ENCODE measurements at places on chromosomes 16 and 17.

DNA sequence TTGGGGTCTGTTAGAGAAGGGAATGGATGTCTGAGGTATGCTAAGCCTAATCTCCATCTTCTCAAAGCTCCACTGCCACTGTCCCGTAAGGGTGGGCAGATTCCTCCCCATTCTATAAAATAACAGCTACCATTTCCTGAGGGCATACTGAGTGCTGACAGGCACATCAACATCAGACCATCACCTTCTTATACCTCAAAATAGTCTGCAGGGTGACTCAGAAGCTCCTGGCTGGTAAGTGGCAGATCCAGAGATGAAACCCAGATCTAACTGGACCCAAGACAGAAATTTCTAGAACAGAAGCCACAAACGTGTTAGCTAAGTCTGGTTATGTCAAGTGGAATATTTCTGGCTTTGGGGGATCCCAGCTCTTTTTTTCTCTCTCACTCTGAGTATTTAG, 548.0 kb downstream of the WWOX start:
- no peak for DNase-seq

GRCh38 chr16:86016201-86016965, 117.4 kb downstream of the IRF8 start:
- DNase-seq: peak; percentile 14

GRCh38 chr17:68015081-68015723, 18.9 kb upstream of the C17orf58 start:
- no peak for DNase-seq

- no peak for DNase-seq
Observed at GRCh38 chr17:64074704-64075426, 54.4 kb upstream of the ICAM2 start.

DNA sequence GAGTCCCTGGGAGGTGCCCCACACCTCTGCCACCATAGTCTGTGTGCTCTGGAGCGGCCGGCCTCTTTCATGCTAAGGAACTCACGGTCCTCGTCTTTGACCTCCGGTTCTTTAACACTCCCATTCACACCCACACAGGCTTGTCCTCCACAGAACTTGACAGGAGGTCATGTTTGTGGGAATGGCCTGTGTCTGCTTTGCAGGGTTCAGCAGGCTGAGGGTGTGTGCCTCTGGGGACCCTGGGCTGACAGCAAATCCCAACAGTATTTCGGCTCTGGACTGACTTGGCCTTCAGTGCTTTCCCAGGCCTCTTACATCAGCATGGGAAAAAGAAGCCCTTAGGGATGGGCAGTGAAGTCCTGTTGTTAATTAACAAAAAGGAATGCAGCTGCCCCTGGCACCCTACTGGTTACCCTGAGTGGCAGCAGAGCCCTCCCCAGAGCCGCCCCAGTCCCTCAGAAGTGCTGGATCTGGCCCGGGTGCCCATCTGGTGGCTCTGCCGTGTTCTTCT, 35.4 kb upstream of the ADORA2B start:
- DNase-seq: no peak

DNA sequence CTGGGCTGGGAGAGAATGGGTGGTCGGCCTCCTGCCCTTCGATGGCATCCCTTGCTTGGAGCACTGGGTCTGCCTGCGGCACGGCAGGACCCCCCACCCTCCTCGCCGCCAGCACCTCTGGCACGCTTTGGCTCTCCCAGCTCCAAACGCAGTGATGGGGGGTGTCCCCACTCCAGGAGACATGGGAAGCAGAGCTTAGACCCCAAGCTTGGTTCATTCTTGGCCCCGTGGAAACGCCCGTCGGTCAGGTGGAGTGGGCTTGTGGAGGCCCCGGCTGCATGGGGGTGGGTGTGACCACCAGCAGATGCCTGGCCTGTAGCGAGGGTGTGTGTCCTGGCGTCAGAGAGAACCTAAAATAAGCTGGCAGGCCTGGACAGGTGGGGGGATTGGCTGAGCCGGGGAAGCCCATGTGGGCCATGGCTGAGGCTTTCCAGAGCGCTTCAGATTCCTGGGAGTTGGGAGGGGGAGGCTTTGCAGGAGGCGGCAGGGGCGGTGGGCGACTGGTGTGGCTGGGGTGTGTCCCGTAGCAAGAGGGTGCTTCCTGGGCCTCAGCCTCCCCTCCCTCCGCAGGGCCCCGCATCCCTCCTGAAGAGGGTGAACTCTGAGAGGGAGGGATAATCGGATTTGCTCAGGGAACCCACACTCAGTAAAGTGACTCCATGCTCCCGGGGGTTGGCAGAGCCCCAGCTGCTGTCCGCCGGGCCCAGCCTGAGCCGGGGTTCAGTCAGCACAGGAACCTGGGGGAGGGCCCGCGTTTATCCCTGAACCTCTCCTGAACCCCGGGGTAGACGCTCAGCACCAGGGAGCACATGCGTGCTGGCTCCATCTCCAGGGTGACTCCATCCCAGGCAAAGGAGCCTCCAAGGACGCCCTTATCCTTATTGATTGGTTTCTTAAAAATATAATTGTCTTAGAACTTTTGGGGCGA, 3.4 kb downstream of the CACNA1H start:
- DNase-seq: no peak

DNA sequence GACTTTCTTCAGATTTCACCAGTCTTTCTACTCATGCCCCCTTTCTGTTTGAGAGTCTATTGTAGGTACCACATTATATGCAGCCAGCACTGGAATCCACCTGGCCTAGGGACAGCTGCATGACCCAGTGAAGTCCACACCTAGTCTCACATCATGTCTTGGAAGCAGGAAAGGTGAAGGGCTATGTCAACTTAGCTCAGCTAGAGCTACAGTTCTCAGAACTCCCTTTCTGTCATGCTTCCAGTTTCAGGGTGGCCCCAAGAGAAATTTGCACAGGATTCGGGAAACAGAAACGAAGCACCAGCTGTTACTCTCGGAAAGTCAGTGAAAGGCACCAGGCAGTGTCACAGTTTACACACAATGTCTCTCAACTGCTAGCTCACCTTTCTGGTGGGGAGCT, 51.6 kb upstream of the NLRP1 start:
- DNase-seq: no peak

DNA sequence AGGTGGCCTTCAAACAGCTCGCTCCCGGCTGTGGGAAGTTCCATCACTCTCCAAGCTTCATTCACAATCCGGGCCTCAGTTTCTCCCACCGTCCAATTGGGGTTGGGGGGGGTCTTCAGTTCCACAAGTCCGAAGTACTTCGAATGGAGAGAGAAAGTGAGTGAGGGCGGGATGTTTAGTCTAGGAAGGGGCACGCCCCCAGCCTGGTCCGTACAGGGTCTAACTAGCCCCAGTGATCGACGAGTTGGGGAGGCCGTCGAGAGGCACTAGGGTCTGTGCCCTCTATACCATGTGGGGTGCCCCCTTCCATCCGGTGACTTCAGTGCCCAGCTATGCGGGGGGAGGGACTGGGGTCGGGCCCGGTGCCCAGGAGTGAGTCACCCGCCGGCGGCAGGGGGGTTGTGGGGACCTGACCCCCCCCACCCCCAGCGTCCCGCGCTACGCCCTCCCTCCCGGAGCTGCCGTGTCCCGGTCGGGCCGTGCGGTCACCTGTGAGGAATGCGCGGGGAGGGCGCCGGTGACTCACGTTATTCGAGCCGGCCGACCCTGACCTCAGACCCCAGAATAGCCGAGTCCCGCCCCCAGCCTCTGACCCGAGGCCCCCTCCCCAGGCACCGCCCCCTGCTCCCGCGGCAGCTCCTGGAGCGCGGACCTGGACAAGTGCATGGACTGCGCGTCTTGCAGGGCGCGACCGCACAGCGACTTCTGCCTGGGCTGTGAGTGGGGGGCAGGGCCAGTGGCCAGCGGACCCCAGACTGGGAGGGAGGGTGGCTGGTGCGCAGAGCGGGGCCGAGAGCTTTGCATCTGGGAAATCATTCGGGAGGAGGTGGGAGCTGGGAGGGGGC, 658 bp downstream of the TNFRSF12A start:
- DNase-seq: no peak

DNA sequence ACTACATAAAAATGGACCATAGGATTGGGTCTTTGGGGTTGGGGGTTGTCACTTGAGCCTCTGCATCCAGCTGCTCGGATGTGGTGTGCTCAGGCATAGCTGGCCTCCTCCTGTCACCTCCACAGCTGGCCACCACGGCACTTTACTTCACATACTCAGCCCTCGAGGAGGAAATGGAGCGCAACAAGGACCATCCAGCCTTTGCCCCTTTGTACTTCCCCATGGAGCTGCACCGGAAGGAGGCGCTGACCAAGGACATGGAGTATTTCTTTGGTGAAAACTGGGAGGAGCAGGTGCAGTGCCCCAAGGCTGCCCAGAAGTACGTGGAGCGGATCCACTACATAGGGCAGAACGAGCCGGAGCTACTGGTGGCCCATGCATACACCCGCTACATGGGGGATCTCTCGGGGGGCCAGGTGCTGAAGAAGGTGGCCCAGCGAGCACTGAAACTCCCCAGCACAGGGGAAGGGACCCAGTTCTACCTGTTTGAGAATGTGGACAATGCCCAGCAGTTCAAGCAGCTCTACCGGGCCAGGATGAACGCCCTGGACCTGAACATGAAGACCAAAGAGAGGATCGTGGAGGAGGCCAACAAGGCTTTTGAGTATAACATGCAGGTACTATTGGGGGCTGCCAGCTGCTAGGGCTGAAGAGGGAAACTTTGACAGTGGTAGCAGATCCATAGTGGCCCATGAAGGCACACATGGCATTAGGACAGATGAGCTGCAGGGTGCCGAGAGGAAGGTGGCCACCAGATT, 30.8 kb downstream of the CDIP1 start:
- no peak for DNase-seq

DNA sequence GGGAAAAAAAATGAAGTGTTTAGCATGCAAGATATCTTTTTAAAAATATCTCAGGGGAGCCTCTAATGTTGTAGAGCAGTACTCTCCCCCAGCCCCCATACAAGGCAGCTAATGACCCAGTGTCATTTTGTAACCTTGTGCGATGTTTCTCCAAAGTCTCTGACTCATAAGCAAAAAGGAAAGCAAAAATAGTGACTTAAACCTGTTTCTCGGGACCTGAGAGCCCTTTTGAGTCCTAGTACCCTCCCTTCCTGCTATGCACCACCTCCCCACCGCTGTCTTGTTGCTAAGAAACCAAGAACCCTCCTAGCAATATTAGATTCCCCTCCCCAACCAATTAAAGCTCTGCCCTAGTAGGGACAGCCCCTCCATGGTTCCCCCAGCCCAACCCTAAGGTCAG, 2.8 kb downstream of the MYCBPAP start:
- DNase-seq: no peak

DNA sequence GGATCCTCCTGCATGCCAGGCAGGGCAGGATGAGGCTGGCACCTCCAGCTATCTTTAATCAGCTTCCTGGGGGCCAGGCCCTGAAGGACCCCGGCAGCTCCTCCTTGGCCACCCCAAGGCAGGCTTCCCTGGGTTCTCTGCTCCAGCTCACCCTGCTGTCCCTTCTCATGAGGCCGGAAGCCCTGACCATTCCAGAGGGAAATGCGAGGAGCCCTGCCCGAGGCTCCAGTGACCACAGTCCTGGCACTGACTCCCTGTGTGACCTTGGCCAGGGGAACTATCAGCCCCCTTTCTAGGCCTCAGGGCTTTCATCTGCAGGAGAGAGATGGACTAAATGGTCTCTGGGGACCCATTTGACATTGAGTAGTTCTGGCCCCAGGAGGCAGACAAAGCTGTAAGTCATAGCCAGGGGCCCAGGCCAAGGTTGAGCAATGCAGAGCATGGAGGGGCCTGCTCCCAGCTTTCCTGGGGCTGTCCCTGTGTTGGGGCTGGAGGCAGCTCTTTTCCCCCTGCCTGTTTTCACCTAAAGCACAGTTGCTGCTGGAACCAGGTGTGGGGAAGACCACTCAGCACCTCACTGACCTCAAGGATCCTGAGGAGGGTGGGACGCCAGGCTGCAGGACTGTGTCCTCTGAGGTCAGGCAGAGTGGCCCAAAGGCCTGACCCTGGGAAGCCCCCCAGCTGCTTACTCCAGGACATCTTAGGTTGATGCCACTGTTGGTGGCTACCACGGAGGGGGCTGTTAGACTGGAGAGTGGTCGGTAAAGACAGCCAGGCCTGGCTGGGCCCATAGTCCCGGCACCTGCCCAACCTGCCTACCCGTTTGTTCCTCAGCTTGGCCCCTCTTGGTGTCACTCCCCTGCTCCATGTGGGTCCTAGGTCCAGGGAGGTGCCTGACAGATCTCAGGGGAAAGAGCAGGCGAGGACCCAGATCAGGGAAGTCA, 8.1 kb downstream of the KCNH6 start:
- DNase-seq: no peak

GRCh38 chr16:22933173-22933572, 119.2 kb downstream of the HS3ST2 start:
- no peak for DNase-seq

All from anterior cingulate cortex (tissue), 58 donors.